ENCODE measurements at places on chromosomes 1 and 21. TPM values are rescaled to one million over a fixed set of nuclear protein-coding genes. Genes with fewer than 3 reads are reported as not detected.
A peak's percentile ranks its signal among the peaks of the same experiment; 100 is the strongest.

GRCh38 chr1:235898126-235898525 is 31.4 kb upstream of the LYST start:
- DNase-seq, result no peak

- no peak for DNase-seq
Observed at GRCh38 chr1:118486199-118486598, 301.2 kb upstream of the SPAG17 start.

DNA sequence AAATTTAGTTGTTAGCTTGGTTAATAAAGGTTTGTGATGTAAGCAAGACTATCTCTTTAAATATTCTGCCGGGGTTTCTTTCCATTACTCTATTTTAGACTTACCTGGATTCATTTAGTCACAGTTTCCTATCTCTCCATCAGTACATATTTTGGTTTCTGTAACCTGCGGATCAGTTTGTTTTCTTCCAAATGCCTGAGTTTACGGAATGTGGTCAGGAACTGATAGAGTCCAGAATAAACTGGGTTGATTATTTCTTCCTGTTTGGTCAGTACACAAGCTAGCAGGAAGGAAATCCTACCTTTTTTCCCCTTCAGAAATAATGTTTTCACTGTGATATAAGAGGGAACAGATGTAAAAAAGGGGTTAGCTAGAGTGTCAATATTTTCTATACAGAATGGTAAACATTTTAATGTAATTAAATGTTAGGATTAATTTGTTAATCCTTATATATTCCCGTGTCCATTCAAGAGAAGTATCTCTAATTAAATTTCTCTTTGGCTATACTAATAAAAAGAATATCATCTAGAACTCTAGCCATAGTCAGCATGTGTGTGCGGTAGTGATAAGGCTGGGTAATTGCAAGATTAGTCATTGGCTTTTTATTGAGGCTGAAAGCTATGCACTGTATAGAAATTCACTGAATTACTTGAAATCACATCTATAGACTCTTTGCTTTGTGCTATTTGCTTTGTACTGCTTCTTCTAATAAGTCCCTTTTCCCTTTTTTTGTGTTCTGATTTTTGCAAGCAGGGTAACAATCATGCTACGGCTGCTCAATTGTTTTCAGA is 144.7 kb upstream of the ADGRL4 start:
- DNase-seq, result no peak

DNA sequence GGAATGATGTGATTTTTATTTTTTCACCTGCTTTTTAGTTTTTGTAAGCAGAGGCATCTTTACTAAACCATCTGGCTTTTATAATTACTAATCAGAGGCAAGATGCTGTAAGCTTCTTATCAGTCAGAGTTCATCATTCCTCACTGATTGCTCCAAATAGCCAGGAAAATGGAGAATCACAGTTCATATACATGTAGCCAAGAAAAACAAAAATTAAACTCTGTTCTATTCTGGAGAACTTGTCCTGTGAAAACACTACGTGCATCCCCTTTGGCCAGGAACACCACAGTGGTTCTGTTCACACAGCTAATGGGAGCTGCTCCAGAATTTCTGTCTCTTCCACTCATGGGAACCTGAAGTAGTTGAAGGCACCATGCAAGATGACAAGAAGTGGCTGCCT is 725.5 kb upstream of the CHRM3 start:
- no peak for DNase-seq

FMN2 gene
- not detected for total RNA-seq

- DNase-seq, result no peak
Observed at GRCh38 chr1:161915978-161916377, 107.7 kb downstream of the OLFML2B start.

GRCh38 chr1:171426645-171427044 is 58.7 kb upstream of the PRRC2C start:
- no peak for DNase-seq

- DNase-seq, result no peak
Observed at GRCh38 chr1:176939993-176940392, 224.5 kb downstream of the ASTN1 start.

SYT2 gene
- 0.03 TPM for total RNA-seq

- no peak for DNase-seq
Observed at GRCh38 chr1:229882621-229883020, 184.4 kb upstream of the GALNT2 start.

DNA sequence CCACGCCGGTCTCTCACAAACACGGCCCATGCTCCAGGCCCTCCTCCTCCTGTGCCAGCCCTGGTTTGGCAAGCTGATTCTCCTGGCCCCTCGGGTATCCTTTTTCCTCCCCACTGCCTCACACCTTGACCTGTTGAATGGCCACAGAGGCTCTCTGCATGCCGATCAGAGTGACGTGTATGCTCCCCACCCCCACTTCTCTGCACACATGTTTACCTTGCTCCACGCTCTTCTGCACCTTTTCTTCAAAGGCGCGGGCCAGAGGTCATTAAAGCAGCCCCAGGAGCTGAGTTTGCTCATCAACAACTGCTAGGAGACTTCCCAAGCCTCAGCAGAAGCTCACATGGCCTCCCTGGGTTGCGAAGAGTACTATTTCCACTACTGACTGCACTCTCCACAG is 139.3 kb upstream of the EDN2 start:
- no peak for DNase-seq

- DNase-seq, result peak; percentile 13
Observed at GRCh38 chr1:23531562-23532094, 595 bp upstream of the E2F2 start.

DNA sequence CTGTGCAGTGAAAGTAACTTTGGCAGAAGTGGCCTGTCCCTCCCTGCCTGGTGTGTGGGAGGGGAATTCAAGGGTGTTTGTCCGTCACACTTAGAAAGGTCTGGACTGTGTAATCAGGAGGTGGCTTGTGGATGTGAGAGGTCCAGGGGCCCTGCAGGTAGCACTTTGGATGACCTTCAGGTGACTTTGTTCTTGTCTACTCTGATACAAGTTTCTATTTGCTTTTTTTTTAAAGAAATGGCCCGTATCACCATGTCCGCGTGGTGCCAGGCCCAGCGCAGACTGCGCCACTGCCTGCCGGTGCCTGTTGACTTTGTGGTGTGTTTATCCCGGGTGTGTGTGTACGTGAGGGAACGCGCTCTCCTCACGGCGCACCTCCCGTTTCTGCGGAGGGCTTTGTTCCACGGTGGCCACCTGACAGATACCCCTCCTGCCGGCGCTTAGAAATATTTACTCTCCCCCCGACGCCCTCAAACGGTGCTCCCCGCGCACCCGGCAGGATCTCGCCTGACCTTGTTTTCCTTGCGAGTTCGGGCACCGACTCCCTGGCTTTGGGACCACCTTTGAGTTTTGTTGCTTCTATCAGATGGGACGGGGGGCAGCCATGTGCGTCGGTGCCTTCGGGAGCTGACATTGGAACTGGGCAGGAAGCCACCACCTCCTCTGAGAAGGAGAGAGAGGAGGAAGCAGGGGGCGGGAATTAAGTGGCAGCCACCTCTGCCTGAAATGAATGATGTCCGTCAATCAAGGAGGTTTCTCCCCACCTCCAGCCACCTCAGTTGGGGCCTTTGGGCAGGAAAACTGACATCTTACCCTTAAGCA is 119.4 kb downstream of the PRDM16 start:
- DNase-seq, result no peak

- no peak for DNase-seq
Observed at GRCh38 chr1:23763041-23763577, 15.1 kb upstream of the PITHD1 start.

PROX1 gene
- total RNA-seq, result 0.31 TPM

DNA sequence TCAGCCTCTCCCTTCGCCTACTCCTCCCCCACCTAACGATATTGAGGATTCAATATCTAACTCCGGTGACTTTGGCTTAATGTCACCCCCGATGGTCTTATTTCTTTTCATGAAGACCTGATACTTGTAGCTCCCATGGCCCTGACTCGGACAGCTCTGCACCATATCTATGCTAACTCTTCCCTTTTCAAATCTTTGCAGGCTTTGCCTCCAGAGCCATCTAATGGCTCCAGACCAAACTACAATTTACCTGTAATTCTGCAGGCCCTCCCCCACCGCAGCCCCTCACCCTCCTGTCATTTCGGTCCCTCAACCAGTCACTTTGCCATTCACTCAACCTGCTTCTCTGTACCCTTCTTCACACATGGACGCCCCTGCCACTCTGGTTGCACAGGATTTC is 7.9 kb upstream of the GSTM5 start:
- DNase-seq, result no peak

- DNase-seq, result peak; percentile 71
Observed at GRCh38 chr1:213123536-213123935, 72.5 kb downstream of the RPS6KC1 start.

TNFRSF18 gene
- total RNA-seq, result 0.85 TPM

- no peak for DNase-seq
Observed at GRCh38 chr21:29680273-29680672, 259.5 kb downstream of the GRIK1 start.

ABCG1 gene
- 2.3 TPM for total RNA-seq

- peak; percentile 10 for DNase-seq
Observed at GRCh38 chr1:168629466-168629865, 53.1 kb downstream of the XCL1 start.

DNA sequence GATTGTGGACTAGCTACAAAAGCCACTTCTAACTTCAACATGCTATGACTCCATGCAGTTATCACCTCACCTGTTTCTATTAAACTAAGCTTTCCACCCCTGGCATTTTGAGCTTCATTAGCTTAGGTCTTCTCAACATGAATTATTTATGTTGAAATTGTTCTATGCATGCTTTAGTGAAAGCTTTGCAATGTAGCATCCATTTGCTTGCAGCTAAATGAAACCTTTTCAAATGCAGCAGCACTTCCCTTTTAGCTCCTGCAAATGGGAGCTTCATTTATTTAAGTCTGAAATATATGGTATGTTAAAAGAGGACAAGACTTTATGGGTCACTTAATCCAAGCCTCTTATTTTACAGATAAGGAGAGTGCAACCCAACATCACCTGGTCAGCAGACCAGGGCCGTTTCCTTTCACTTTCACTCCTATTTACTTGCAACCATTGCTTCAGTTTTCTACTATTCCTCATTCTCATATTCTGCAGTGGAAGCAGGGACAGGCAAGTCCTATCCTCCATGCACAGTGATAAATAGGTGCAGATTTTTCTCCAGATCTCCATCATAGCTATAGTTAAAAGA is 56.4 kb upstream of the SAMSN1 start:
- DNase-seq, result no peak

DNA sequence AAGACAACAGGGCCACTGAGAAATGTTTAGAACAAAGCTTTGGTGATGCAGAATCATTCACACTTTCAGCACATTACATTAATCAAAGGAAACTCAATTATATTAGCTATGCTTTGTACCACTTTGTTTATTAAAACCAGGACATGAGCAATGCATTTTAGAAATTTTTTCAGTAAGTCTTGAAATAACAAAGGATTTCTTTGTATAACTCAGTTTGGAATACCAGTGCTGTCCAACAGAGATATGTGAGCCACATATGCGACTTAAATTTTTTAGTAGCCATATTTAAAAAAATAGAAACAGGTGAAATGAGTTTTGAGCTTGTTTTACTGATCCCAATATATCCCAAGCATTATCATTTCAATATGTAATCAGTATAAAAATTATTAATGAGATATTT is 18.8 kb upstream of the F3 start:
- DNase-seq, result no peak

DNA sequence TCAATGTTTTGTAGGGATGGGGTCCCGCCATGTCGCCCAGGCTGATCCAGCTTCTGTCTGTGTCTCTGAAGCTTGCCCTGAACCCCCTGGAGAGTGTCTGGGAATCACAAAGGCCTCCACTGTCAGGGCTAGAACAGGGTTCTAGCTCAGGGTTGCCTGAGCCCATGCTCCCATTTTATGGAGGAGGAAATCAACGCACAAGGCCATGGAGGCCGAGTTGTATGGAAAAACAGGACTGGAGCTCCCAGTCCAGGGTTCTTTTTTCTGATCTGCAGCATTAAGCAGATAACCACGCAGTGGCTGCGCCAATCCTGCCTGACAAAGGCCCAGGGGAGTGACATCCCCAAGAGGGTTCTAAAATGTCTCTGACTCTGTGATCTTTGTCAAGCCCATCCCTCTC is 67.6 kb upstream of the NBPF3 start:
- DNase-seq, result no peak

- no peak for DNase-seq
Observed at GRCh38 chr1:13930151-13930550, 230.2 kb downstream of the PRDM2 start.

CD244 gene
- not detected for total RNA-seq

EPS8L3 gene
- not detected for total RNA-seq

DRAXIN gene
- not detected for total RNA-seq

Measured in foreskin keratinocyte (primary cell).